NCI-H1417 treated with DMSO at 0.1 percent for 48 hours (cell line): ENCODE measurements at places on chromosomes 7 and 10.

- no peak for DNase-seq
These were observed 428.3 kb upstream of the NPVF start for GRCh38 chr7:25656581-25657026.

- DNase-seq: no peak
These were observed 841 bp downstream of the GLUD1 start for GRCh38 chr10:87093632-87094372.

DNA sequence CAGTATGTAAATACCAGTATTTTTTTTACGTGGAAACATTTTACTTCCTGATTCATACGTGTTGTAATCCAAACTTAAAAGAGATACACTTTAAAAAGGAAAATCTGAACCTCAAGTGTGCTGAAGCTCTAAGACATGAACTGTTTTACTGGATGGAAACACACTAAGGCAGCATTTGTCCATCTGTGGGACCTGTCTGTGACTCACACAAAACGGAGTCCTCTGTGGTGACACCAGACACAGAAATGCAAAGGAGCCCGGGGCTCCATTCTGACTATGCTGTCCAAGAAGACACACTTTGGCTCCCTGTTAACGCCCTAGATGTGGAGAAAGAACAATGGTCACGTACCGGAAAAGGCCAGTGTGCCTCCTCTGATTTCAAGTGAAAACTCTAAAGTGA is 23.9 kb downstream of the RNF133 start:
- DNase-seq: no peak

DNA sequence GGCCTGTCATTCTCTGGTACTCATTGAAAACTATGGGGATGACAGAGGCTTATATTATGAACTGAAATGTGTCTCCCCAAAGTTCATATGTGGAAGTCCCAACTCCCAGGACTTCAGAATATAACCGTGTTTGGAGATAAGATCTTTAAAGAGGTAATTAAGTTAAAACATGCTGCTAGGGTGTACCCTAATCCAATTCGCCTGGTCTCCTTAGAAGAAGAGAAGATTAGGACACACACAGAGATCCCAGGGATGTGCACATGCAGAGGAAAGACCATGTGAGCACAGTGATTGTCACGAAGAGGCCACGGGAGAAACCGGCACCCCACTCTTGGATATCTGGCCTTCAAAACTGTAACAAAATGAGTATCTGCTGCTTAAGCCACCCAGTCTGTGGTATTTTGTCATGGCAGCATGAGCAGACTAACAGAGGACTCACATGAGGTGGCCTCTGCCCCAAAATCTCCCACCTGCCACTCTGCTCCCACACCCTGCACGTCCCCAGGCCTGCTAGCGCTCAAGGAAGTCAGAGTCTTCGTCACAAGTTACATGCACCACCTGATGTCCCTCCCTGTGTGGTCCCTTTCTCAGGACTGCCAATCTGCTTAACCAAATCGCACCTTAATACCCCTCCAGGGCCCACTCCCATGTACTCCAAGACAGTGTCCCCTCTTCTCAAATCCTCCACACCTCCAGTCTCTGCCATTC is 26.8 kb downstream of the PLAC9 start:
- no peak for DNase-seq

- DNase-seq: no peak
These were observed 145.7 kb downstream of the TAX1BP1 start for GRCh38 chr7:27885652-27886051.

- no peak for DNase-seq
These were observed 542.4 kb downstream of the SORCS3 start for GRCh38 chr10:105183536-105183935.

- DNase-seq: no peak
These were observed 135.5 kb upstream of the SORCS3 start for GRCh38 chr10:104505521-104506042.
